Suppressor macrophage treated with lipopolysaccharide for 1 hour (primary cell): ENCODE measurements at places on chromosomes 5 and 9.

DNA sequence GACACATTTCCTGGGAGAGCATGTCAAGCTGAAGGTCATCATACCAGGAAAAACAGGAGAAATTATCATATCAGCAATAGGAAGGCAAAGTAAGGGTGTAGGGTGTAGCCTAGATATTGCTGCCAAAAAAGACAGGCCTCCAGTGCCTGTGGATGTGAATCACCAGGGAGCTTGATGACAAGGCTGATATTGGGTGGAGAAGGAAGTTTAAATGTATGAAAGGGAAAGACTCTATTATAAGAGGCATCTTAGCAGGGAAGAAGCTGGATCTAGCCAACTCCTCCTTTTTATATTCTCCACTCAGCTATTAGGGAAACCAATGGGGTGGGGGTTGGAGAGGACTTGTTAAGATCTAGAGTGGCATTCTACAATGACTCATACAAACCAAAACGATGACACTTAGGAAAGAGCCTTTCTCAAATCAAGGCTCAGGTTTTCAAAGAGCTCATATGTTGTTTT, 13.4 kb upstream of the TXNDC8 start:
- peak; percentile 31 for DNase-seq

- no peak for DNase-seq
Measured at GRCh38 chr5:143062379-143062778, 292.2 kb downstream of the ARHGAP26 start.

DNA sequence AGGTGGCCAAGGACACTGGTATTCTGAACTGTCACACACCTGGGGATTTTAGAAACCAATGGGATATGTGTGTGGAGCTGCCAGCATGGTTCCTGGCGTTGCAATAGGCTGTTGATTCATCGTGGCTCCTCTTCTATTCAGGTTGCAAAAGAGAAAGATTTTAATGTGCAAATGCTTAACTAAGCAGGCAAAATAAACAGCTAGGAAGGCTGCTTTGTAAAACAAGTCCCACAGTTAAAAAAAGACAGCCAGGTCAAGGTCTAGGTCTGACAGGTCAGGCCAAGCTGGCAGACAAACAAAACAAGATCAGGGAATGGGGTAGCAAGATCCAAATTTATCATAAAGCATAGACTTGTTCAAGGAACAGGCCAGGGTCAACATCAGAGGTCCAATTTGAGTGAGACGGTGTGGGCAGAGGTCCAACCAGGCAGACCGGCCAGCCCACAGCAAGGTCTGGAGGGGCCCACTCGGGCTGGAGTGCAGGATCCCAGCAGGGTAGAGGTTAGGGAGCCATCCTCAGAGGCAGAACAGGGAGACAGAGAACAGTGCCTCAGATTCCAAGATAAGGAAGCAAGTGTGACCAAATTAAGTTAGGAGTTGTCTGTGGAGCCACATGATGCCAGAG, 45.6 kb downstream of the SUB1 start:
- no peak for DNase-seq

DNA sequence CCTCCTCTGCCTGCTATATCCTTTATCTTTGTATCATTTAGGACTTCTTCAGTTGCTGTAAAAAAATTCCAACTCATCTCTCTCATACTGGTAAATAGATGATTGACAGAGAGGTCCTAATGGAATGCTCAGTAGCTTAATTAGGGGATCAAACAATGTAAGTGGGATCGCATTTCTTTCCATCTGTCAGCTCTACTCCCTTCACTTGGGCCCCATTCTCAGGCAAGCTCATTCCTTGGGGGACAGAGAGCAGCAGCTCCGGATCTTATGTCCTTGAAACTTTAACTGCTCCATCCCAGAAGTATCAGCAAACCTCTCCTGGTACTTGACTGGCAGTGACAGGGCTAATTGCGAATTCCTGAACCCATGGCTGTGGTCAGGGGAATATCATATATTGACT, 146.7 kb downstream of the YTHDC2 start:
- DNase-seq = no peak

- peak; percentile 84 for DNase-seq
Measured at GRCh38 chr9:72526901-72527800, 5.7 kb downstream of the TMC1 start.

GRCh38 chr5:59893429-59894227, at the start of gene PDE4D:
Gene PDE4D (minus strand): TSS chr5:59893726.
- DNase-seq = peak; percentile 68

DNA sequence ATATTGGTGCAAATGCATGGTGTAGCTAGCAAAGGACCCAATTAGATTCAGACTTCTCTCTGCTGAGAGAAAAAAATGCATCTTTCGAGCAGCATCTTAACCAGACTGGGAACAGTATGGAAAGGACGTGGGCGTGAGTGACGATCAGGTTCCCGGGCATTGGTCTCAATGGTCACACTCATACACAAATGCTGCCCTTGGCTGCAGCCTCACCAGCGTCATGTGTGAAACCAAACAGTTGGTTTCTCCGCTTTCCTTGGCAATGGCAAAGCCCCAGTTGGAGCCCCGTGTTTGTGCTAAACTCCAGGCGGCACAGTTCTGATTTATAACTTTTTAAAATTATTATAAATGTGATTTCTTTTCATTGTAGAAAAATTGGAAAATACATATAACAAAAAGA, 237.8 kb downstream of the SEC61B start:
- DNase-seq = no peak

- no peak for DNase-seq
Measured at GRCh38 chr5:81852291-81853029, 101.6 kb upstream of the SSBP2 start.

DNA sequence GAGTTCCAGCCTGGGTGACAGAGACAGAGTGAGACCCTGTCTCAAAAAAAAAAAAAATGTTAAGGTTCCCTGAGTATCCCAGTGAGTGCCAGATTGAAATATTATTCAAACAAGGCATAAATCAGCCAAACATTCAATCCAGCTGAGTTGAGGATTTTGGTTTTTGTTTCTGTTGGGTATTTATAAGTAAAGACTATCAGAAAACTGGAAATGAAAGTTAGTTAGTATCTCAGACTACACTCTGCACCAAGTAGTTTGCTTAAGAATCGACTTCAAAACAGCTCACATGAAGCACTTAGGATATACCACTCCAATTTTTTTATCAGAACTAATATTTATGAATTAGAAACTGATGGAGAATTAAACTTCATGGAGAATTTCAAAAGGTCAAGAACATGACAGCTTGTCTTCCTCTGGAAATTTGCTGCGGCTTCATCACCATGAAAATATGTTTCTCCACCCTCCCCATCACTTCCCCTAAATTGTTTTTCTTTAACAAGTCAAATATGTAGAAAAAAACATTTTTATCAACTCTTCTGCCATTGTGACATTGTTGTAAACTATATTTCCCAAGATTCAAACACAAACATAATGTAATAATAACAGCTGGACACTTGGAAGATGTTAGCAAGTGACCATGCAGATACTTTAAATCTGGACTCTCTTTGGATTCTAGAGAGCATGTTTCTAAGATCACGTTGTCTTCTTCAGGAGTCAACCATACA, 110.0 kb upstream of the PTGER4 start:
- peak; percentile 77 for DNase-seq

DNA sequence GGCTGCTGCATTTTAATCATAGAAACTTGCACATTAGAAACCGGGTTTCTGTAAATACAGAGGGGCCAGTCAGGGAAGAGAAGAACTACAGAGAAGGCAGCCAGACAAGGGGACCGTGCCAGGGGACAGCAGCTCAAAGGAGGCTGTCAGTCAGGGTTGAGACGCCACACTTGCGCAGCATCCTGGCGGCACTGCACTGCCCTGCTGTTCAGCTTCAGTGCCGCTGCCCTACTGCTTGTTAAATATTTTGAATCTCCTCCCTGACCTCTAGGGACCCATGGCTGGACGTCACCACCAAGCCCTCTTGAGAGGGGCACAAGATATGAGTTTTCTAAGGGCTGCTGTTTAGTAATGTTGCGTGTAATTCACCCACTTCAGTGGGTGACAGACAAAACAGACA, 43.6 kb upstream of the ZBTB43 start:
- no peak for DNase-seq

- no peak for DNase-seq
Measured at GRCh38 chr9:91276513-91276912, 85.2 kb downstream of the AUH start.

DNA sequence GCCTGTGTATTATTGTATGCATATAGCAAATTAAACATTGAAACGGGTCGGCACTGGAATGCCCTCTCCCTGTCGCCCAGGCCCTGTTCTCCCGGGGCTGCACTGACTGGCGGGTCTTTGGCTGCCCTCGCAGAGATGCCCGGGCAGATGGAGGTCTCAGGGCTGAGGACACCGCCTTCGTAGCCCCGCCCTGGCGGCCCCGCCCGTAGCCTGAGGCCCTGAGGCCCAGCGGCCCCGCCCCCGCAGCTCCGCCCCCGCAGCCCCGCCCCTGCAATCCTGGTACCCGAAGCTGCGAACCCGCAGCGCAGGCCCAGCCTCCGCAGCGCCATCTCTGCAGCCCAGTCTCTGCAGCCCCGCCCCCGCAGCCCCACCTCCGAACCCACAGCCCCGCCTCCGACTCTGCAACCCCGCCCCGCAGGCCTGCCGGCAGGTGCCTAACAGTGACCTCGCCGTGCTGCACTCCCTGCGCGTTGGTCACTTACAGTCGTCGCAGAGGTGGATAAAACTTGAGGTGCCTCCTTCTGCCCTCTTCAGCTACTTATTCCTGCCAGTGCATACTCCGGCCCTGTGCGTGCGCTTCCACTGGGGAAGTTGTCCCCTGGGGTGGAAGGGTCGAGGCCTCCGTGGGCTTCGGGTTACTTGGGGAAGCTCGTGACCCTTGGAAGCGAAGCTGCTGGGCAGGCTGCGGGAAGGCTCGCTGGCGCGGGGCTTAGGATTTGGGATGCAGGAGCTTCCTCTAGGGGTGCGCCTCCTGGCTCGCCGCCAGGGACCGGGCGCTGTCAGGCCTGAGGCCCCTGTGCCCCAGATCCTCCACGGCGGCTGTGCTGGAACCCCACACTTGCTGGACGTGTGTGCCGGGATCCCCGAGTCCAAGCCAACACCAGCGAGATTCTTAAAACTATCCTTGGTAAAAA, 72.3 kb downstream of the ICE1 start:
- DNase-seq = peak; percentile 66

DNA sequence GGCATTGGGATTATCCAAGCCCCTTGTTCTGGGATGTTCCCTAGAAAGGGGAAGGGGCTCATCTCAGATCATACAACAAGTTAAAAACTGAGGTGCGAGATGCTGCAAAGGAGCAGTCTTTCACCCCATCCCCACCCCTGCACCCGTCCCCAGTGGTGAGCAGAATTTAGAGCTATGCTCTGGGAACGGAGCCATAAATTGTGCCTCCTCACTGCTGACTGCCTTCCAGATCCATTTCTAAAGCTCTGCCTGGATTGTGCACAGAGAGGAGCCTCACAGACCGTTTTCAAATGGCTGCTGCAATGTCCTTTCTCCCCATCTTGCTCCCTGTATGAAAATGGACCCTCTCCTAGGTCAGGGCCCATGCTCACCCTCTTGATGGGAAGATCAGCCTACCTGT, 8.3 kb downstream of the SLC25A48 start:
- DNase-seq = no peak

DNA sequence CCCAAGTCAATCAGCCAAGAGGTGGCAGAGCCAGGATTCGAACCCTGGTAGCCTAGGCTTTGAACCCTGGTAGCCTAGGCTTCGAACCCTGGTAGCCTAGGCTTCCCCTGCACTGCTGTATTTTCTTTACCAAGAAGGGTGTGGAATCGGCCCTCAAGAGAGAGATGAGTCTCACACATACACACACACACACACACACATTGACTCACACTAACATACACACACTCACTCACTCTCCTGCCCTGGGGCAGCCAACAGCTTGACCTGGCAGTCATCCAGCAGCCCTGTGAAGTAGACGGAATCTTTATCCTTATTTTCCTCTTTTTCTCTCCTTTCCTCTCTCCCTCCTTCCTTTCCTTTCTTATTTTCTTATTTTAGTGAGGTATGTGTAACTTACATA, 55.4 kb upstream of the RPL26L1 start:
- peak; percentile 71 for DNase-seq

GRCh38 chr9:20684875-20685696, 1.0 kb downstream of the FOCAD start:
- DNase-seq = peak; percentile 83
